Gastrocnemius medialis (tissue), 4 donors: ENCODE measurements at places on chromosomes 7 and 10. TPM values are rescaled to one million over a fixed set of nuclear protein-coding genes. Genes with fewer than 3 reads are reported as not detected.

Gene MAT1A
- total RNA-seq = not detected

Gene HPSE2
- not detected for total RNA-seq

- no peaks in the 10 kb centered on the region for H3K36me3 ChIP-seq
- no peaks in the 10 kb centered on the region for H3K27me3 ChIP-seq
- H3K4me1 ChIP-seq = no peaks in the 10 kb centered on the region
- DNase-seq = no peak
- no peak overlapping the region for H3K4me3 ChIP-seq
Observed at GRCh38 chr10:65491799-65492198, 1434.0 kb upstream of the LRRTM3 start.

- DNase-seq = no peak
- H3K27me3 ChIP-seq = no peaks in the 10 kb centered on the region
- no peaks in the 10 kb centered on the region for H3K4me1 ChIP-seq
- no peaks in the 10 kb centered on the region for H3K36me3 ChIP-seq
- H3K4me3 ChIP-seq = no peak overlapping the region
Observed at GRCh38 chr7:13904689-13905088, 84.8 kb downstream of the ETV1 start.

DNA sequence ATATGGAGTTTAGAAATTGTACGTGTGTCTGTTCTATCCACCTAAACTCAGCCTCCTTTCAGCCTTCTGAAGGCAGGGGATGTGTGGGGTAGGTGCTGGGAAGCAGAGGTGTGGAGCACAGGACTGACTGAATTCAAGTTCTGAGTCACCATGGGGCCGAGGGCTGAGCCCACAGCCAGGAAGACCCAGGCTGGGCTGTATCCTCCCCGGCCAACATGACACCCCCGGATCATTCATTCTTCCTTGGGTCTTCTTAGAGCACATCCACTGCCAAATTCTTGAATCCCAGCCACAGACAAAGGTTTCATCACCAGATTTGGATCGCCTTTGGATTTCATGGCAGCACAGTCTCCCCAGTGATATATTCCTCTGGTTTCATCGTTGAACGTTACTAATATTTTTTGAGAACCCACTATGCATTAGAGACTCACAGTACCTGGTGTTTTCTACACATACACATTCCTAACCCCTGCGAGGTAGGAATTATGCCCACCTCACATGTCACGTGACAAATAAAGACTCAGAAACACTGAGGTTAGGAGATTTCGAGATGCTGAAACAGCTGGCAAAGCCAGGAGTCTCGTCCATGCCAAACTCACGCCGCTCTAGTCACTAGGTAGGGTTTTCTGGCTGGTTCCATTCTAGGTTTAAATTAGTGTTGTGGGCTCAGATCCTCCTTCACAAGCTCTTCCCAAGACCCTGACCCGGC is 26.9 kb downstream of the CCDC3 start:
- H3K36me3 ChIP-seq = no peaks in the 10 kb centered on the region
- no peak for DNase-seq
- H3K27ac ChIP-seq = no peak overlapping the region
- no peak overlapping the region for H3K4me3 ChIP-seq

DNA sequence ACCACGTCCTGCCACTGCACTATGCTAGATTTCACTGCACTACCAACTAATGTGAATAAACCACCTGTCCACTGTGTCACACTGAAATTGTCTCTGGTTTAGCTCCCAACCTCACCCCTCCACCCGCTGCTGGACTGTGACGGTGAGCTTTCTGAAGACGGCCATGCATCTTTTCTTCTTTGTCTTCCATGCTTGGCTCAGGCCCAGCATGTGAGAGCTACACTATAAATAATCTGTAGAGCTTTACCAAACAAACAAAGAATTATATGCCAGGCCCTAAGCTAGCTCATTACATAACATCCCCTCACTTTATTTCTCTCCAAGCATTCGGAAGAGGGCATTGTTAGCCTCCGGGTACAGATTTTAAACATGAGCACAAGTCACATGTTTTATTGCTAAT is 633.2 kb downstream of the TNS3 start:
- no peaks in the 10 kb centered on the region for H3K4me1 ChIP-seq
- no peak for DNase-seq
- no peaks in the 10 kb centered on the region for H3K27me3 ChIP-seq
- H3K27ac ChIP-seq = no peak overlapping the region
- H3K4me3 ChIP-seq = no peak overlapping the region
- no peaks in the 10 kb centered on the region for H3K36me3 ChIP-seq

DNA sequence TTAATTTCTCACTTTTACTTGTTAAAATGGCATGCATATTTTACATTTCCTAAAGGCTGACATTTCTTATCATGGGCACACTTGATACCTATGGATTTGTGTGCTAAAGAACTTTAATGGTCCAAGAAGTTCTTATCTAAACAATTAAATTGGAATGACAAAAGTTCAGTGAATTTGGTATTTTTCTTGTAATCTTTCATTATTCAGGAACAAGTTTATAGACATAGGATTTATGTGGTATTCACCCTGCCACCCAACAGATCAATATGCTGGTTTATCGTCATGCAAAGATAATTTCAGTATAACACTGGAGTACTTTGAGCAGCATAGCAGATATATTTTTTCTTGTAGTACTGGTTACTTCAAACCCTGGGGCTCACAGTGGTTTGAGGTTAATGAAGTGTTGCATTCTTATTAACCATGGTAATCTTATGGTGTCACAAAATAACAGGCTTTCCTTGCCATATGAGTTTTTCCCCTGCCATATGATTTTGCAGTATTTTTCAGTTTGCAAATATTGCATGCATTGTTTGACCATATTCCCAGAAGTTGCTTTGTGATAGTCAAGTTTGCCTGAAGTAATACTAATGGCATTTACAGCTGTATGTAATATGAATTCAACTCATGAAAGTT is 148.8 kb downstream of the PPP1R9A start:
- DNase-seq = no peak
- H3K36me3 ChIP-seq = no peaks in the 10 kb centered on the region
- H3K27ac ChIP-seq = no peak overlapping the region
- no peaks in the 10 kb centered on the region for H3K27me3 ChIP-seq

- DNase-seq = no peak
- H3K4me1 ChIP-seq = no peaks in the 10 kb centered on the region
- no peak overlapping the region for H3K27ac ChIP-seq
- peaks cover 48% of the 10 kb centered on the region for H3K27me3 ChIP-seq
Observed at GRCh38 chr7:1413936-1414639, 45.2 kb downstream of the MICALL2 start.

DNA sequence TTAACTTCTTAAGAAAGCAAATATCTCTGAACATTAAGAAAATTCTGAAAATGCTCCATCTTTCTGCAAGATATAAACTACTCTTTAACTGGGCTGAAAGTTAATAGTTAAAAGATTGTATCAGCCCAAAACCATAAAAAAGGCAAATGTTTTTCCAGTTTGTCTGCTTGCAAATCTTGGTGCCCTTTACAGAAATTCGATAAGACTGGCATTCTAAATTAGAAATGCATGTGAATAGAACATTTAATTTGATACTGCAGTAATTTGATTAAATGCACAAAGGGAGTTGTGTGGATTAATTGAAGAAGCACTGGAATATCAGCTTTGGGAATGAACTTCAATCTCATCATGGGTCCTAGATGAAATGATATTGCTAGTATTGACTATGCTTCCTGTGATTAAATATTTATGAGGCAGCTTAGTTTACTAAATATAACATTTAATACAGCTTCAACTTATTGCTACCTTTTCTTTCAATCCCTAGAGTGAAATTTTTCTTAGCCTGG is 78.4 kb downstream of the IQUB start:
- DNase-seq = no peak
- H3K36me3 ChIP-seq = no peaks in the 10 kb centered on the region
- H3K4me1 ChIP-seq = no peaks in the 10 kb centered on the region
- H3K27ac ChIP-seq = no peak overlapping the region
- no peak overlapping the region for H3K4me3 ChIP-seq

- H3K4me3 ChIP-seq = no peak overlapping the region
- H3K36me3 ChIP-seq = no peaks in the 10 kb centered on the region
- H3K27me3 ChIP-seq = no peaks in the 10 kb centered on the region
Observed at GRCh38 chr10:93290661-93291354, 191.3 kb downstream of the MYOF start.

DNA sequence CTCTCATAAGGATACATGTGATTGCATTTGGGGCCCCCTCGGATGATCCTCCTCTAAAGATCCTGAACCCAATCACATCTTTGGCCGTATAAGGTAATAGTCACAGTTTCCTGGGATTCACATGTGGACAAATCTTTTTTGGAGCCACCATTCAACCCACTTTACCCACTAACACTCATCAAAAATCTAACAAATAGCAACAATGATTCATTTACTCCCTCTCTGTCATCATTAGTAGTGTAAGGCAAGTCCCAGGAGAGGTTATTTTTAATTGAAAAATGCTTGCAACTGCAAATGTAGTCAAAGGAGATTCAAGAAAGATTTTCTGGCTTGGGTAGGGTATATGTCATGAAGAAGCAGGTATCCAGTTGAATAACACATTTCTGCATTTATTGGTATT is 9.9 kb upstream of the SMKR1 start:
- H3K4me1 ChIP-seq = no peaks in the 10 kb centered on the region
- H3K27me3 ChIP-seq = no peaks in the 10 kb centered on the region
- DNase-seq = no peak
- no peak overlapping the region for H3K4me3 ChIP-seq
- no peaks in the 10 kb centered on the region for H3K36me3 ChIP-seq

GRCh38 chr10:75276069-75276872 is 40.5 kb upstream of the COMTD1 start:
- H3K36me3 ChIP-seq = no peaks in the 10 kb centered on the region
- no peak overlapping the region for H3K4me3 ChIP-seq
- no peaks in the 10 kb centered on the region for H3K27me3 ChIP-seq
- no peak overlapping the region for H3K27ac ChIP-seq
- no peak for DNase-seq

DNA sequence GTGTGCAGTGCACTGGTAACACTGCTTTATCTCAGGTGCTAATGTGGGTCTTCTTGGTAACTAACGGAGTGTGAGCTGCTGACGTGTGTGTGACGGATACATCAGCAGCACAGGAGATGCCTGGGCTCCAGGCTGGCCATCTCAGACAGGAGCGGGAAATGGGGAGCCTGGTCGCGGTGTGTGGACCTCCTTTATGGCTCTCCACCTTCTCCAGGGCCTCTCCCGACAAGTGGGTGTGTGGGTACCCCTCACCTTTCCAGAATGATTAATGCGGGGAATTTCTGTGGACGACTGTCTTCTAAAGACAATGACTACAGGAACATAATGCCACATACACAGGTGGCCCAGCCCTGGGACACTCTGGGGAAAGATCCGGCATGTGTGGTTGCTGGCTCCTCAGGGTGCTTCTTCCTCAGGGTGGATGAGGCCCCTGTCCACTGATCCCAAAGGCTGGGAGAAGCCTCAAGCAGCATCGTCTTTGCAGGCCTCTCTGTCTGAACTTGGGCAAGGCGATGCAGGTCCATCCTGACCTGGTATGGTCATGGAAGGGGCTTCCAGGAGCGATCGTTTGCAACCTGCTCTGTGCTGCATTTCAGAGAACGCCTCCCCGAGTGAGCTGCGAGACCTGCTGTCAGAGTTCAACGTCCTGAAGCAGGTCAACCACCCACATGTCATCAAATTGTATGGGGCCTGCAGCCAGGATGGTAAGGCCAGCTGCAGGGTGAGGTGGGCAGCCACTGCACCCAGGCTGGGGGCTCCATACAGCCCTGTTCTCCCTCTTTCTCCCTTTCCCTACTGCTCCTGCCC is 20.3 kb upstream of the CSGALNACT2 start:
- no peaks in the 10 kb centered on the region for H3K4me1 ChIP-seq
- no peaks in the 10 kb centered on the region for H3K36me3 ChIP-seq
- DNase-seq = no peak

- H3K4me3 ChIP-seq = no peak overlapping the region
- H3K27me3 ChIP-seq = no peaks in the 10 kb centered on the region
- H3K4me1 ChIP-seq = no peaks in the 10 kb centered on the region
Observed at GRCh38 chr7:158273138-158273651, 314.4 kb downstream of the PTPRN2 start.

GRCh38 chr7:115552766-115553165 is 477.8 kb downstream of the TFEC start:
- H3K4me3 ChIP-seq = no peak overlapping the region
- no peak overlapping the region for H3K27ac ChIP-seq
- H3K36me3 ChIP-seq = no peaks in the 10 kb centered on the region
- DNase-seq = no peak
- no peaks in the 10 kb centered on the region for H3K4me1 ChIP-seq

DNA sequence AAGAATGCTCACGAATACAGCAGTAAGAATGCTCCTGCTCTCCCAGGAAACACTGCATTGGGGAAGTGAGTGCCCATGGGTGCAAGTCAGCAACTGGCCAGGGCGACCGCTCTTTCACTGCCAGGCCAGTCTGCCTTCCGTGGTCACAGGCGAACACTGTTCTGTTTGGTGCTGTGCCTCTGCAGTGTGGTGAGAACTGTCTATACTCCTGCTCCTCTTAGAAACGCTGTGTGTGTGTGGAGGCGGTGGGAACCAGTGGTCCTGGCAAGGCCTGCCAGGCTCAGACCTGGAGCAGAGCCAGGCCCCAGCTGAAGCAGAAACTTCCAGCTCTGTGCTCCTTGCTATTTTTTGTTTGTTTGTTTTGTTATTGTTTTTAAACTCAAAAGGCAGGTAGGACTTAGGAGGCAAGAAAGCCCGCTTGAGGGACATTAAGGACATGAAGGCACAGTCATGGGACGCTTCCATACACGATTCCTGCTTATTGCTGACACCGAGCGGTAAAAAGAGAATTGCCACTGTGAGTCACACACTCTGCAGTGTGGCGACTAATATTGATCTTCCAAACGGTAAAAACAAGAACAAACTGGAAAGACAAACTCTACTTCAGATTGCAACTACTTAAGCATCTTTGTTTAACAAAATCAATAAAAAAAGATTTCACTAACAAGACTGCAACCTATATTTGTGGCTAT is 430.8 kb downstream of the DNAJB6 start:
- no peaks in the 10 kb centered on the region for H3K4me1 ChIP-seq
- no peak for DNase-seq
- no peak overlapping the region for H3K4me3 ChIP-seq
- H3K36me3 ChIP-seq = no peaks in the 10 kb centered on the region
- H3K27me3 ChIP-seq = no peaks in the 10 kb centered on the region

GRCh38 chr10:126218778-126219649 is 169.3 kb downstream of the ADAM12 start:
- H3K4me1 ChIP-seq = no peaks in the 10 kb centered on the region
- H3K4me3 ChIP-seq = no peak overlapping the region
- H3K27me3 ChIP-seq = no peaks in the 10 kb centered on the region
- no peak overlapping the region for H3K27ac ChIP-seq
- DNase-seq = no peak

DNA sequence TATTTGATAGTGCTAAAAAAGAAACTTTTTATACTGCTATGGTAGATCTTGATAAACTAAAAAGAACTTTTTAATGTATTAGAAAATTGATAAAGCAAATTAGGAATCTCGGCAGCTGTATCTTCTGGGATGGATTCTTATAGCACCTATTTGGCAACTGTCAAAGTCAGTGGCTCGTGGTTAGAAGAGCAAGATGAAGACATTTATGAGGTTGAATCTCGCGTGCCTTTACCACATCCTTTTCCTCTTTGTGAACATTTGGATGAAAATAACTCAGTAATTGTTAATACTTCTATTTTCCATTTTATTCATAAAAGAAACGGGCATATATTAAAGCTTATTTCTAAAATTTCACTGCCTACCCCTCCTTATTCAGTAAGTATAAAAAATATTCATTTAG is 76.2 kb downstream of the CYP51A1 start:
- H3K4me1 ChIP-seq = peaks cover 50% of the 10 kb centered on the region
- peaks cover 3% of the 10 kb centered on the region for H3K36me3 ChIP-seq
- no peak for DNase-seq
- H3K4me3 ChIP-seq = peak overlapping the region; percentile 23
- peak overlapping the region; percentile 83 for H3K27ac ChIP-seq
- no peaks in the 10 kb centered on the region for H3K27me3 ChIP-seq

- no peaks in the 10 kb centered on the region for H3K27me3 ChIP-seq
- peak; percentile 17 for DNase-seq
- no peaks in the 10 kb centered on the region for H3K36me3 ChIP-seq
- no peak overlapping the region for H3K27ac ChIP-seq
- H3K4me1 ChIP-seq = no peaks in the 10 kb centered on the region
- H3K4me3 ChIP-seq = no peak overlapping the region
Observed at GRCh38 chr7:128875523-128875948, 12.9 kb downstream of the ATP6V1F start.
